ENCODE measurements at places on chromosomes 6 and 20.

GRCh38 chr6:87293526-87293925 lies 28.9 kb upstream of the SMIM8 start:
- DNase-seq = no peak

DNA sequence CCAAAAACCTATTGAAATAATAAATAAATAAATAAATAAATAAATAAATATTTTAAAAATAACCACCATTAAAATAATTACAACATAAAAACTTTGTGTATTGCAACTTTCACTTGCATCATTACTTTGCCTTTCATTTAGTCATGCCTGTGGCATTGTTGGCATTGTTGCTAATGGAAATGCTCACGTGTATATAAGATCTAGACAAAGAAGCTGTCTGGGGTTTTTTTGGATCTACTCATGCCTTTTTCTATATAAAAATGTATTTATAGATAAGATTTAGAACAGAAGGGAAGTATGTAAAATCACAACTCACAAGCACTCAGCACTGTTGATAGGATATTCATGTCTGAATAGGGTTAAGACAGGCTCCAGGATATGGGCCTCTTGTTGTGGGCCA lies 27.9 kb downstream of the GFRA4 start:
- no peak for DNase-seq

GRCh38 chr20:26167499-26167898 lies 470.8 kb upstream of the ZNF337 start:
- no peak for DNase-seq

GRCh38 chr6:56906752-56907151 lies 48.2 kb upstream of the BEND6 start:
- DNase-seq = no peak

GRCh38 chr6:105553171-105553570 lies 150.3 kb upstream of the PREP start:
- DNase-seq = no peak
